ENCODE measurements at places on chromosomes 4 and X.

GRCh38 chr4:1404573-1405253, 1.5 kb downstream of the NKX1-1 start:
- DNase-seq: no peak

- DNase-seq: no peak
Observed at GRCh38 chr4:99762728-99763127, 53.9 kb upstream of the DAPP1 start.

GRCh38 chr4:23040539-23040938, 347.8 kb downstream of the GBA3 start:
- DNase-seq: no peak

DNA sequence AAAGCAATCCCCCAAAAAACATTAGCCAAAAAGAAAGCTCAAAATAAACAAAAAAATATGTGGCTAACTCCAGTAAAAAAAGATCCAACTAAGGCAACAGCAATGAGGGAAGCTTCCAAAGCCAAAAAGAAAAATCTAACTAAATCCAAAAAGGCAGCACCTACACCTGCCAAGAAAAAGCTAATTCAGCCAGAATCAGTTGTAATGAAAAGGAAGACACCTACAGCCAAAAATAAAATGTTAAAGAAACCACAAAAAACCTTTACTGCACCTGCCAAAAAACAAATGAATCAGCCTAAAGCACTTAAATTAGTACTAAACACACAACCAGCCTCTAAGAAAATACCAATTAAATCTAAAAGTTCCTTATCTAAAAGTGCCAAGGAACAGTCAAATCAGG, 37.2 kb upstream of the CABS1 start:
- no peak for DNase-seq

GRCh38 chrX:38805432-38806389, 4.5 kb downstream of the MID1IP1 start:
- no peak for DNase-seq

DNA sequence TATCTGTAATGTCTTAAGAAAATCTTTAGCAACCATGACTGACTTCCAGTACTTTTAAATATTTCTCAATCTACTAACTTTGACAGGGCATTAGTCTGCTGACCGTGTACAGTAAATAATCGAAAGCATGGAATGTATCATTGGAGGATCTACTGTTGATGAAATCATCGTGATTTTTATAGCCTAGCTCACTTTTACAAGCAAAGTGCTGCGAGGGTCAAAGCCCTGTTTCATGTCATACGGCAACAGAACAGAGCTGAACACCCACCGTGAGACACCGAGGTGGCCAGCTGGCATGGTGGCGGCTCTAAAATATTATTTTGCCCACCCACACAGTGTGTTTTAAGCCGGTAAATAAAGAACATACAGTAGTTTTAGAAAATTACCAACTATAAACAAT, 679.3 kb downstream of the FAT4 start:
- no peak for DNase-seq

GRCh38 chr4:6258741-6259140, 10.9 kb upstream of the WFS1 start:
- no peak for DNase-seq

GRCh38 chr4:184960505-184960971, 57.8 kb upstream of the HELT start:
- no peak for DNase-seq

DNA sequence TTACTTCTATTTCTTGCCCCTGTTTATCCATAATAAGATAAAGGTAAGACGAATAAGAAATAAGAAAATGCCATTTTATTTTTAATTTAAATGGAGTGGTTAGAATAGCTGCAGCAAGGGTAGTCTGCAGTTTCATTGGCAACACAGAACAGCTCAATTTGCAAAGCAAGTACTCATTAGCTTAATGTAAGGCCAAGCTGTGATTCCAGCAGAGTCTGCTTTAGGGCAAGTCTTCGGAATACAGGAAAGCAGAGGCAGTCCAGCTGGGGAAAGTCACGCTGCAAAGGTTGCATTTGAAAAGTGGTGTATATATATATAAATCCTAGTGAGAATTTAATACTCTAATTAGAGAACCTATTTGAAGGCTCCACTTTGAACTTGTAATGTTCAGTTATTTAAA, 59.0 kb downstream of the ANXA10 start:
- DNase-seq: no peak

DNA sequence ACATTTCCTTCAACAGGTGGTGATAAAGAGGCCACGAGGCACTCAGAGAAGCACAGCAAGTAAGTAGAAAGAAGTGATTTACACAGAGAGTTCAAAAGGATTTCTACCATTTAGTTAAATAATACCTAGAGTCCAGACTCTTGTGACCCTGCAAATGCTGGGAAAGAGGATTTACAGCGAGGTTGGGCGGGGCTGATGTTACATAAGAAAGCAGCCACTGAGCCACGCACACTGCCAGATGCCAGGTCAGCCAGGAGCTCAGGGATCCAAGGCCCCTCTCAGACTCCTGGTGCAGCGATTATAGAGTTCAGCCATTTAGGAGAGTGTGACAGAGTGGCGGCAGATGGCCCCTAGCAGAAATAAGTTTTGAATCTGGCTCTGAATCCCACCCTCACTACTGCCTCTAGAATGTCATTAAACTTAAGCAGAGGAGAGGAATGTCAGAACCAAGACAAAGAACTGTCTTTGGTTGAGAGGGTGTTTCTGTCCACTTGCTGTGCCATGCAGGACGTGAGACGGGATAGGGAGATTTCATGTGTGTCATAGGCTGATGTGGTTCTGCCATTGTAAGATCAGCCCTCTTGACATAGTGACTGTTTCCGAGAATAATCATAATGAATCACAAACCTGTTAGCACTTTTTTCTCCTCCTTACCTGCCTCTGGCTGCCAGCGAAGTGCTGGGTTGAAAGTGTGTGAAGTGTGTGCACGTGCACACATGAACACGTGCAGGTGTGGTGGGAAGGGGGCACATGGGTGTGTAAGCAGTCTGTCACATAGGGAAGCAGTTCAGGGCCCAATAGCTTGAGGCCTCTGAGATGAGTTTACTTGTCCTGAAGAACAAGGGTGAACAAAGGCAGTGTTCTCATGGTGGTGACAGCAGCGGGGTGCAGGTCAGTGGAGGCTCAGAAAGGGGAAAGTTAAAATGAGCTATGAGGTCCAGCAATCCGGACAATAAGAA, 50.1 kb downstream of the MFAP3L start:
- DNase-seq: no peak

- DNase-seq: no peak
Observed at GRCh38 chr4:140955641-140956040, 177.6 kb downstream of the RNF150 start.

- no peak for DNase-seq
Observed at GRCh38 chr4:158327525-158327924, 117.2 kb downstream of the TMEM144 start.

DNA sequence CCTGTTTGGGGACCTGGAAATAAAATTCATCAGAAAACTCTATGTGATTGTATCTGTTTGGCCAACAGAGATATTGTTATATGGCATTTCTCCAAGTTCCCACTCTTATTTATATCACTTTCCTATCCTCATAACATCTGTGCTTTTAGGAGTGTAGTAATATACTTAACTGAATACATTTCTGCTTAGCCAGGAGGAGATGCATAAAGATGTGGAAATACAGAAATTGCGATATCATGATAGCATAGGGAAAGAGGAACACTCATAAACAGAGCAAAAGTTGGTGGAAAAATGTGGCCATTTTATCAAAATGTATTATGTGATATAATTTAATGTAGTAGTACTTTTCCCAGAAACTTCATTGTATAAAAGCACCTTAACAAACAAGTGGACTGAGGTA, 46.1 kb upstream of the TSPAN7 start:
- no peak for DNase-seq

DNA sequence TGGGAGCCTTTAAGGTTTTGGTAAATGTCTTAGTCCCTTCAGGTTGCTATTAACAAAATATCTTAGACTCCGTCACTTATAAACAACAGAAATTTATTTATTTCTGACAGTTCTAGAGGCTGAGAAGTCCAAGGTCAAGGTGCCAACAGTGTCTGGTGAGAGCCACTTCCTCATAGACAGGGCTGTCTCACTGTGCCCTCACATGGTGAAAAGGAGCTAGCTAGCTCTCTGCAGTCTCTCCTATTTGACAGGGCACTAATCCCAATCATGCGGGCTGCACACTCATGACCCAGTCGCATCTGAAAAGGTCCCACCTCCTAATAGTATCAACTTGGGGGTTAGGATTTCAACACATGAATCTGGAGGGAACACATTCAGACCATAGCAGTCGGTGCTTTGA, 63.4 kb upstream of the KLF3 start:
- DNase-seq: no peak

- DNase-seq: no peak
Observed at GRCh38 chr4:105356194-105356593, 117.7 kb downstream of the PPA2 start.

- no peak for DNase-seq
Observed at GRCh38 chr4:105710678-105711077, 2.1 kb downstream of the GSTCD start.

GRCh38 chrX:2828344-2828958, at the start of gene GYG2:
GYG2 (plus strand) TSS chrX:2828930; CDS start chrX:2830189, 1,259 bp downstream.
- no peak for DNase-seq

GRCh38 chr4:138235419-138235952, 6.7 kb downstream of the SLC7A11 start:
- DNase-seq: no peak

- DNase-seq: no peak
Observed at GRCh38 chr4:139734201-139734874, 68.7 kb downstream of the MGST2 start.

GRCh38 chr4:52659722-52660261, 691 bp upstream of the USP46 start:
- no peak for DNase-seq

GRCh38 chr4:175873707-175874106, 61.6 kb upstream of the GPM6A start:
- no peak for DNase-seq

- DNase-seq: no peak
Observed at GRCh38 chrX:30659421-30659820, 6.2 kb downstream of the GK start.

GRCh38 chrX:155235891-155236290, 19.6 kb downstream of the VBP1 start:
- no peak for DNase-seq

GRCh38 chrX:66030505-66031317, 9.2 kb downstream of the VSIG4 start:
- DNase-seq: no peak

GRCh38 chr4:85408301-85408700, 66.6 kb upstream of the ARHGAP24 start:
- no peak for DNase-seq

- no peak for DNase-seq
Observed at GRCh38 chr4:185358514-185358913, 37.2 kb downstream of the LRP2BP start.

DNA sequence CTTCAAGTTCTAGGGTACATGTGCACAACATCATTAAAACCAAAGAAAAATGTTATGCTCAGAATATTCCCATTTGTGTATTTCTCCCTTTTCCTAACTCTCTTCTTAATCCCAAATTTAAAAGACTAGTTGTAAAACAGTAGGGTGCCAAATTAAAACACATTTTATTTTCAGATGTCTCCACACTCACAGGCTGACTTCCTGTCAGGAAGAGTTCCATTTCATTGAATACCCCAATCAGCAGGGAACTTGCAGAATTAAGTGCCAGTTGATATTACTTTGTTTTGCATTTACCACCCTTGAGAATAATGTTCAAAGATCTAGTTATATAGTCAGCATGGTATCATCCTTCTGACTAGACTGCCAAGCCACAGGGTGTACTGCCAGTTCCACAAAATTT, 207.9 kb downstream of the MAB21L2 start:
- DNase-seq: no peak

DNA sequence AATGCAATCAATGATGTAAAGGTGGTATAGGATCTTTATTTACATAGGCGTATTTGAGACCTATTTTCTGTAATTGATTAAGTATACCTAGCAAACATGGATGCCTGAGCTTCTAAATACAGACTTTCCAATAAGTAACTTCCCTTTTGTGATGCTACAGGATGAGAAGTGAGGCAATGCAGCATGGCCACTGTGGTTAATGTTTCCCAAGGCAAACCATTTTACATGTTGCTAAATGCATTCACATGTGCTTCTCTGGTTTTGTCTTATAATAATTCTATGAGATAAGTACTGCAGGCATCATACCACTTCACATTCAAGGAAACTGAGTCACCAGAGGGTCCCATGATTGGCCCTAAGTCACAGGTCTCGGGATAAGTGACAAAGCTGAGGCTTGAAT, 35.7 kb upstream of the NKX3-2 start:
- no peak for DNase-seq

DNA sequence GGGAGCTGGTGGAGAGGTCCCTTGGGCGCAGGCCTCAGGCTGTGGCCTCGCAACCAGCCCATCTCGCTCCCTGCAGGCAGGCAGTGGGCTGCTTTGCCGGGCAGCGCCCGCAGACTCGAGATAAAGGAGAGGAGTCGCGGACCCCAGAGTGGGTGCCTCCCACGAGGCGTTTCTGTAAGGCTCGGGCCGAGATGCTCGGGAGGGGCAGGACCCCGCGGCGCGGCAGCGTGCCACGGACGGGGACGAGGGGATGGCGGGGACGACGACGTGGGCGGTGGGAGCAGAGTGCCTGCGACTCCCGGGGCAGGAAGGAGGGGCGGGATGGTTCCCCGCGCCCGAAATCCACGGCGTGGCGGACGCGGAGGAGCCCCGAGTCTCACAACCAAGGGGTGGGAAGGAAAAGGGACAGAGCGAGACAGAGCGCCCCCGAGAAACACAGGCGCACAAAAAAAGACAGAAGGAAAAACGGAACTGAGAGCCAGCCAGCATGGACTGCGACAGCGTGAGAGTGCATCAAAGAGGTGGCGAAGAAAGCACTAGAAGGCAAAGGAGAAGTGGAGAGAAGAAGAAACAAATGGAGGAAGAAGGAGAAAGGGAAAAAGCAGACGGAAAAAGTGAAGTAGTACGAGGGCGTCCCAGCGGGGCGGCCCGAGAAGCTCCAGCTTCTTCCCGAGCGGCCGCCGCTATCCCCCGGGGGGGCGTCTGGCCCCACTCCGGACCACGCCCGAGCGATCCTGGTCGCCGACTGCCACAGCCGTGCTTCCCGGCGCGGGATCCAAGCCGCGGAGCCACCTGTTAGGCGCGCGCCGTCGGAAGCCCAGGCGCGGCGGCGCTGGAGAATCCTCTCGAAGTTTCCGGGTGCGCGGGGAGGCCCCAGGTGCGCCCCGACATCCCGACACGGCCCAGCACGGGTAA, 1.5 kb downstream of the BEND4 start:
- DNase-seq: no peak

DNA sequence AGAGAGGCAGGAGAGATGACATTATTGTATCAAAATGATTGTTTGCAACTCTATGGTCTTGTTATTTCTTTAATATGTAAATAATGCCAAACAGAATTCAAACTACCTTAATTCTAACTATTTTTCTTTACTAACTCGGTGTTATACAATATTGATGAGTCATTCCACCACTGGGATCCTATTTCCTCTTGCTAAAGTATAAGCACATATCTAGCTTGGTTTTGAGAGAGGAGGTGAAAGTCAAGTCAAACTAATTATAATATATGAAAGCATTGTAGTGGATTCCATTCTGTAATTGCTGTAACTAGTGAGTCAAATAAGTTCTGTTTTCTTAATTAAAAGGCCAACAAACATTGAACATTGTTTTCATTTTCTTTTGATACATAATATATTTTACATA, 837.6 kb downstream of the PDHA2 start:
- no peak for DNase-seq

Measured in cerebellar nuclear complex (tissue), 1 donor.